DMS79 (cell line): ENCODE measurements at places on chromosomes 16 and 17.

DNA sequence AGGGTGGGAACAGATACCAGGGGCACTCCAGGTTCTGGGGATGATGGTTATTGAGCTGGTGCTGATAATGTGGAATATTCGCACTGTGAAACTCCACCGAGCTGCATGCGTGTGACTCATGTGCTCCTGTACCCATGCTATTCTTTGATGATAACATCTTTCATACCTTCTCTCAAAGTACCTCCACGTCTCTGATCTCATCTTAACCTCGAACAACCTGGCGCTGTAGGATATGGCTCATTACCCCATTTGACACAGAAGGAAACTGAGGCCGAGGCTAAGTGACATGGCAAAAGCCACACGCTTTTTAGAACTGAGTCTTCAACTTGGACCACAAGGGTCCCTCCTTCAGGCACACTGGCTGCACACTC lies 30.2 kb upstream of the MRPS23 start:
- no peak for DNase-seq

DNA sequence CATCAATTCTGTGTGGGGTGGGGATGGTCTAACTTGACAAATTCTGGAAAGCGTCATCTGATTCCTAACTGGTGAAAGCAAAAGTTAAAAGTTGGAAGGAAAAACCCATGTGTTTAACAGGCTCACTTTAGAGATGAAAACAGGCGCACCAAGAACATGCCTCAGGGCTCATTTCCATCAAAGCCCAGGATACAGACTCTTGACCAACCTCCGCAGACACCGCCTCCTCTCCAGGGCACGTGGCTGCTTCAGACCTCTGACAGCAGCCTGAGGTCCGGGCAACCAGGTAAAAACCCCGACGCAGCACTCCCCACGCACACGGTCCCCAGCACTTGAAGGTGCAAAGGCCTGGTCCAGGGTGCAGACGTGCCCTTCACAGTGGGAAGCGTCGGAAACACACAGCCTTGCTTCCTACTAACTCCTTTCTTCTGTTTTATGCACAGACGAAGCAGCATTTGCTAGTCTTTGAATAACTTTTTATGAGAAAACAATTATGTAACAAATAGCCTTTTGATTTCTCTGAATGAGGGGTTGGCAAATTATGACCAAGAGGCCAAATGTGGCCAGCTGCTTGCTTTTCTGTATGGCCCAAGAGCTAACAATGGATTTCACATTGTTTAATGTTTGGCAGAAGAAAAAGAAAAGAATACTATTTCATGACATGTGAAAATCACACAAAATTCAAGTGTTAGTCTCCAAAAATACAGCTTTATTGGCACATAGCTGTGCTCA lies 44.2 kb upstream of the TRAP1 start:
- no peak for DNase-seq

GRCh38 chr16:71622088-71622487 lies 3.9 kb upstream of the MARVELD3 start:
- no peak for DNase-seq

DNA sequence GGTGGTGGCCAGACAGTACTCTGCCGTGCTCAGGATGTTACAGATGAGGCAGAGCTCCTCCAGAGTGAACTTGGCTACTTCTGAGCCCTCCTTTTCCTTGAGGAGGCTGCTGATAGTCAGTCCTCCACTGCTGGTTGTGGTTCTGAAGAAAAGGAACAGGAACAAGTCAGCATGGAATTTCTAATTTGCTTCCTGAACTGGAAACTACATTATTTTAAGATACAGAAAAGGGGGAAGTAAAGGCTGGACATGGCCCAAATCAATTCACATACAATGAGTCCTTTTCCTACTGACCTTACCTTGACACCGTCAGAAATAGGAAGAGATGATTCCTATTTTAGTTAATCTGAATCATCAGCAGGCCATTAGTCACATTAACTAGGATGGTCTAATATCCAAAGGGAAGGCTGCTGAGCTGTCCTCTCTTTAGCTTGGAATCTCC lies 154.2 kb downstream of the VPS53 start:
- no peak for DNase-seq

- no peak for DNase-seq
Measured at GRCh38 chr17:896953-897661, 82.5 kb downstream of the NXN start.

DNA sequence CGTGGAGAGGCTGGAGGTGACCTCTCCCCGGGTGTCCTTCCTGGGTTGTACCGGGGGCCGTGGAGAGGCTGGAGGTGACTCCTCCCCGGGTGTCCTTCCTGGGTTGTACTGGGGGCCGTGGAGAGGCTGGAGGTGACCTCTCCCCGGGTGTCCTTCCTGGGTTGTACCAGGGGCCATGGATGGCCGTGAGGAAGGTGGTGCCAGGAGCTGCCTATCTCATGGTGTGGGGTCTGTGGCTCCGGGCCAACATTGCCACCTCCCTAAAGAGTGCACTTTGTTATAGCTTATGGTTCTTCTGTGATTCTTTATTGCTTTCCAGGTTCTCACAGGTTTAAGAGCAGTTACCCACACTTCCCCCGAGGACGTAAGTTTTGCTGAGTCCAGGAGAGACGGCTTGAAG lies 86.3 kb upstream of the ZNF750 start:
- DNase-seq = no peak

DNA sequence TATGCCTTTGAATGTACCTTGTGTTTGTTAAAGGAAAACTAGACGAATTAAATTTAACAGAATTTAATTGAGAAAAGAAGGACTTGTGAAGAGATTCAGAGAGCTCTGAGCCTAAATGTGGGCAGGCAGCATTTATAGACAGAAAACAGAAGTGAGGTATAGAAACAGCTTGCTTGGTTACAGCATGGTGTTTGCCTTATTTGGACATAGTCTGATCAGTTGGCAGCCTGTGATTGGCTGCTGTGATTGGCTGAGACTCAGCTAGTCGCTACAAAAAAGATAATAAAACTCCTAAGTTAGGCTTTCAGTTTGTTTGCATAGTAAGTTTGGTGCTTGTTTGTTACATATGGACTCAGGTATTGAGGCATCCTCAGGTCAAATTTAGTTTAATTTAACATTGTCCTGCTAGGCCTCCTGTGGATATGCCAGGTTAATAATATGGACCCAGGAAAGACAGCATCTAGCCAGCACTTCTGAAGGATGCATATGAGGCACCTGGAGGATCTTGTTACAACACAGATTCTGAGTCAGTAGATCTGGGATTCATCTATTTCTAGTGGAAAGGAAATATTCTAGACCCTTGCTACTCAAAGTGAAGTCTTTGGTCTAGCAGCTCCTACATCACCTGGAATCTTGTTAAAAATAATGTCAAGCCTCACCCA lies 43.4 kb downstream of the SLFN5 start:
- no peak for DNase-seq

GRCh38 chr17:4490637-4491061 lies 8.0 kb upstream of the SPNS2 start:
- no peak for DNase-seq

- no peak for DNase-seq
Measured at GRCh38 chr16:8476824-8477223, 113.5 kb downstream of the TMEM114 start.

GRCh38 chr16:85514598-85515318 lies 98.4 kb upstream of the GSE1 start:
- no peak for DNase-seq

DNA sequence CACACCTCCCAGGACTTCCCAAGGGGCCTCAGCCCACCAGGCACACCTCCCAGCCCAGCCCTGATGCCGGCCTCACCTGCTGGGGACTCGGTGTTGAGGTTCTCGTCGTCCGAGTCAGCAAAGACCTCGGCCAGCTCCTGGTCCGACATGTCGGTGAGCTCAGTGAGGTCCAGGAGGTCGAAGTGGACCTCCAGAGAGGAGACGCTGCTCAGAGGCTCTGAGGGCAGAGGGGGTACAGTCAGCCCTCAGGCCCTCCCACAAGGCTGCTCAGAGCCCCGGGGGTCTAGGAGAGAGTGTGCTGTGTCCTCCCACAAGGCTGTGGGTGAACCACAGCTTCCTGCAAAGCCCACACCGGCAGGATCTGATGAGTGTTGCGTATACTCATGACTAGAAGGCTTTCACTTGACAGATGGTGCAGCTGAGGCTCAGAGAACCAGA lies 10.5 kb downstream of the DBNDD1 start:
- no peak for DNase-seq

DNA sequence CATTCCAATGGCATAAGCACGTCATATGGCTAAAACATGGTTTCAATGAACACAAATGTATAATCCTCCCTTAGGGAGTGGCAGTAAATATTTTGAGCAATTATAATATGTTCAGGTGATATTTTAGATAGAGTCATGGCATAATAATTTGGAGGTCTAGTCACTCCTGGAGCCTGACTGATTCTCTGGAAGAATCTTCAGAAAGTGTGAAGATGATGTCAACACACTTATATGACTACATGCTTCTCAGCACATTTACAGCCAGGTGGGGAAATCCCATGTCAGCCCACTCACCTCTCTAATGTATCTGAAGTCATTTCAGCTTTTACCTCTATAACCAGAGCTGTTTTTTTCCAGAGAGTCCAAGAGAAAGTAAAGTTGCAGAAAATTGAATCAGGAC lies 474.8 kb downstream of the SHISA9 start:
- DNase-seq = no peak

- no peak for DNase-seq
Measured at GRCh38 chr17:5823219-5823618, 238.9 kb upstream of the NLRP1 start.

DNA sequence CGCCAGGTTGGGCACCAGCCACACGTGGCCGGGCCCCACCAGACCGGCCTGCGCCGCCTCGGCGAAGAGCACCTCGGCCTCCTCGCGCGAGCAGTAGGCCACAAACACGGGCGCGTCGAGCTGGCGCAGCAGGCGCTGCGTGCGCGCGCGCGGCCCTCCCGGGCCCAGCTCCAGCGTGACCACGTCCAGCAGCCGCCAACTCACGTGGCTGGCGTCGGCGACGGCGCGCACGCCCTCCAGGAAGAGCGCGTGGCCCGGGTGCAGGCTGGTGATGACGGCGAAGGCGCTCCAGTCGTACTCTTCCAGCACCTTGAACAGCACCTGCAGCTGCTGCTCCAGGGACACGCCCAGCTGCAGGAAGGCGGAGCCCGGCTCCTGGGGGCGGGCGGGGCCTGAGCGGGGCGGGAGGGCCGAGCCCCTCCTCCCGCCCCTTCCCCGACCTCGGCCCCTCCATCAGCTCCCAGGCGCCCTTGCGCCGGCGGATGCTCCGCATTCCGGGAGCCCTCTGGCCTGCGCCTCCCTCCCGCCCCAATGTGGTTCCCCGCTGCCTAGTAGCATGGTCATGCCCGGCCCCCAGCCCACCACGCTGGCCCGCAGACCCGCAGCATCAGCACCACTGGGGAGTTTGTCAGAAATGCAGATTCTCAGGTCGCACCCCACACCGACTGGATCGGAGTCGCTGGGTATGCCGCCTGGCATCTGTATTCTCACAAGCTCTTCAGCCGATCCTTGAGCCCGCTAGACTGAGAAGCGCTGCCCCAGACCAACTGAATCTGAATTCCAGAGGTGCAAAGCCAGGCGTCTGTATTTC lies 7.2 kb downstream of the GRIN2C start:
- DNase-seq = no peak

DNA sequence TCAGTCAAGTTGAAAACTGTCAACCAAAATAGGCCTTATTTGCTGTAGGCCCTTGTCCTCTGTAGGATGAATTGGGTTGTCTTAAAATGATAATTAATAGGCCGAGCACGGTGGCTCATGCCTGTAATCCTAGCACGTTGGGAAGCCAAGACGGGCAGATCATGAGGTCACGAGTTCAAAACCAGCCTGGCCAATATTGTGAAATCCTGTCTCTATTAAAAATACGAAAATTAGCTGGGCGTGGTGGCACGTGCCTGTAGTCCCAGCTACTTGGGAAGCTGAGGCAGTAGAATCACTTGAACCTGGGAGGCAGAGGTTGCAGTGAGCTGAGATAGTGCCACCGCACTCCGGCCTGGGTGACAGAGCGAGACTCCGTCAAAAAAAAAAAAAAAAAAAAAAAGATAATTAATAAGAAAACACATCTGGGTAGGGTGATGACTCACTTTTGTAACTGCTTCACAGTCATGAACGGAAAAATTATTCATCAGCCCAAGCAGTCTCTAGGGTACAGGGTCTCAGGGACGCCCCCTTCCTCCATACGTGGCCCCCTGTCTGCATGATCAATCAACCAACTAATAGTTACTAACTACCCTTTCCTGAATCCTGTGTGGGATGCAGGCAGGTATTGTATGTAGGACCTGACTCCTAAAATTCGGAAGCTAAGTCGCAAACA lies 137.0 kb upstream of the RCVRN start:
- DNase-seq = no peak

- DNase-seq = no peak
Measured at GRCh38 chr16:61770301-61770700, 265.9 kb downstream of the CDH8 start.

DNA sequence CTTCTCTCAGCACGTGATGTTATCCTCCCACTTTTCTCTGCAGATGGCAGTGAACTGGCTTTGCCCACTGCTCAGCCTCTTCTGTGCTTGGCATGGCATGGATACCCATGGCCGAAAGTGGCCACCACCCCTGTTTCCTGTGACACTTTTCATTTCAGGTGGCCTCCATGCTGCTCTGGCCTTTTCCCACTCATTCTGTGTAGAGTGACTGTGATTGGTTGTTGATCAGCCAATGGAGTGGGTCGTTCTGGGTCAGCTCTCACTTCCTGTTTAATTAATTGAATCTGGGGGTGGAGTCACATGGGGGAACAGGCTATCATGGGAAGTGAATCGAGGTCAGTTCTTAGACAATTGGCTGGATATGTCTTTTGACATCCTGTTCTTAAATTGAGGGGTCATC lies 350.1 kb upstream of the EEF2KMT start:
- no peak for DNase-seq

DNA sequence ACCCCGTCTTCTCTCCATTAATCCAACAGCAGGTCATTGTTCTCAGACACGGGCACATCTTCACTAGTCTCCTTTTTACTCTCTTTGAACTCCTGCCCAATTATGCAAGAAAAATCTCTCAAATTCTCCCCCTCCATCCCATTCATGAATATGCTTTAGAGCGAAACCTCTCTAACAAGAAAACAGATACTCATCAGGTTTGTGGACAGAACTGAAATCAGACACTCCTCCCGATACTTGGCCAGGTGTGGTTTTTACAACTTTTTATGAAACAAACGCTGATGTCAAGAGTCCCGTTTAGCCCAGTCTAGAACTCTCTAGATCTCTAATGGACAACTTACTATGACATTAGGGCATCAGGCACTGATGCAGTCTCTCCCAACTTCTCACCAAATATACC lies 40.9 kb downstream of the PIK3R5 start:
- DNase-seq = no peak

GRCh38 chr17:68462381-68463210 lies 5.3 kb upstream of the WIPI1 start:
- DNase-seq = peak; percentile 21

GRCh38 chr17:76354317-76354729 lies 607 bp upstream of the PRPSAP1 start:
- DNase-seq = no peak

DNA sequence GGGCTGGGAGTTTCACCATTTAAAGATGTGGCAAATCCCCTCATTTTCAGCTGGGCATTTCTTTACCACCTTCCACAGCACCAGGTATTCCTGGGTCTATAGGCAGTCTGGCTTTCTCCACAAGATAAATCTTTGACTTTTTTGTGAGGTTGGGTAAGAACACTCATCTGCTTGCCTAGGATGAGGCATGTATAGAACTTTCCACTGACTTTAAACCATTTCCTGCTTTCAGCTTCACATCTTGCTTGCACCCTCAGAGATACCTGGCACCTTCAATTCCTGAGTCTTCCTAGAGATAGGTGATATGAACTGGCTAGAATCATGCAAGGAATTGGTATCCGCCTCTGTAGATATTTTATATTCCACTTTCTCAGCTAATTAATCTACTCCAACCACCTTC lies 27.9 kb downstream of the SMURF2 start:
- no peak for DNase-seq
